M059J (cell line): ENCODE measurements at places on chromosomes 2 and 18. TPM values are rescaled to one million over a fixed set of nuclear protein-coding genes. Genes with fewer than 3 reads are reported as not detected.

GRCh38 chr2:160200921-160201320, 849 bp upstream of the ITGB6 start:
- DNase-seq = peak; percentile 28

DNA sequence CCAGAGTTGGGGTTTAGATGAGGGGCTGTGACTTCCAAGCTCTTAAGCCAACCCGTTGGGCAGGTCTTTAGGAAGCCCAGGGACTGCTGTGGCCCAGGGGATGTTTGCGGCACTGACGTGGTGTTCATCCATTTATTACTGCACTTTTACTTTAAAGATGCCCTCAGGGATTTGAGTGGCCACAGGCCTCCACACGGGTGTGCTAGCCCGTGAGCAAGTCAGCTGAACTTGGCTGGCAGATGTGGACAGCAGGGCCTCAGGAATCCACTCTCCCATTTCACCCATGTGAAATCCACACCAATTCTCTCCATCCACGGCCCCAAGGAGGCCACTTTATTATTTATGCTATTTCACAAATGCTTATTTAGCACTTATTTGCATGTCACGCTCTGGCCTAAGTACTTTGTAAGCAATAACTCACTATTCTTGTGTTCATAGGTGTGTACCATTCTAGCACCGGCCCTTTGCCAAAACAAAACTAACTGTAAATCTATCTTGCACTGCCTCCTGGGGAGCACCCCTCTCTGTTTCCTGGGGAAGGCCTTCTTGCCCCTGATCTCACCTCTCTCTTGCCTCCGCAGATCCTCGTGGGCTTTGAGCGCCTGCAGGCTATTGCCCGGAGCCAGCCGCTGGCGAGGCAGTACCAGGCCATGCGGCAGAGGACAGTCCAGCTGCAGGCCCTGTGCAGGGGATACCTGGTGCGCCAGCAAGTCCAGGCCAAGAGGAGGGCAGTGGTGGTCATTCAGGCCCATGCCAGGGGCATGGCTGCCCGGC, 39.1 kb upstream of the GPR17 start:
- peak; percentile 38 for DNase-seq

- peak; percentile 10 for DNase-seq
These were observed 631 bp downstream of the RPL31 start for GRCh38 chr2:101002562-101003277.

- peak; percentile 45 for DNase-seq
These were observed 804.4 kb upstream of the CELF4 start for GRCh38 chr18:38369772-38370690.

GALNT13 gene
- total RNA-seq = 0.05 TPM in 1 of 2 replicates, not detected in the other

MOGAT1 gene
- not detected in 2 replicates for total RNA-seq

DNA sequence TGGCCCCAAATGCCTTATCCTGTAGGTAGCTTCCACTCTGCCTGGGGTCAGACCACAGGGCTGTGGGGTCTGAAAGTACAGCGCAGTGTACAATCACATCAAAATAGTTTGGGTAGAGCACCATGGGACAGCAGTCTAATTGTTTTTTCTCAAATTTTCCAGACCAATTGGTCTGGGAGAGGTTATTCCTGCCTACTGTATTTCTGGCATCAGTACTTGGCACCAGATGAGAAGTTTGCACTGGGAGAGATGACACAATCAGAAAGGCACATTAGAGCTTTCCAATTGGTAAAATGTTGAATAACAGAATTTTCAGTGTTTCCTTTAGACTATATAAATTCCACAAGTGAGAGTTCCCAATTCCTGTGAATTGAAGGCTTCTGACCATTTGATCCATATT, 30.9 kb upstream of the LRRTM1 start:
- DNase-seq = no peak
